ENCODE measurements at places on chromosomes 7 and 10. TPM values are rescaled to one million over a fixed set of nuclear protein-coding genes. Genes with fewer than 3 reads are reported as not detected.
A peak's percentile ranks its signal among the peaks of the same experiment; 100 is the strongest.

Gene GATA3
- total RNA-seq, result 2.6 TPM

Gene TTYH3
- total RNA-seq, result 41.4 TPM

Gene MINDY4
- 3.0 TPM for total RNA-seq

Gene EFCAB10
- total RNA-seq, result 0.18 TPM

Gene ZNF365
- 20.2 TPM for total RNA-seq

Gene CFAP69
- 6.6 TPM for total RNA-seq

Gene GIMAP5
- not detected for total RNA-seq

Gene ATRNL1
- total RNA-seq, result not detected

Gene EPHB6
- 30.5 TPM for total RNA-seq

Gene CBX3
- total RNA-seq, result 126 TPM

Gene TWIST1
- 22.3 TPM for total RNA-seq

Gene FAM25G
- not detected for total RNA-seq

Gene PIK3AP1
- total RNA-seq, result 3.7 TPM

Gene ASAH2
- total RNA-seq, result 14.0 TPM

Gene ERVW-1
- not detected for total RNA-seq

Gene C10orf62
- total RNA-seq, result not detected

Gene RGR
- not detected for total RNA-seq

Gene ZNF438
- 2.4 TPM for total RNA-seq

DNA sequence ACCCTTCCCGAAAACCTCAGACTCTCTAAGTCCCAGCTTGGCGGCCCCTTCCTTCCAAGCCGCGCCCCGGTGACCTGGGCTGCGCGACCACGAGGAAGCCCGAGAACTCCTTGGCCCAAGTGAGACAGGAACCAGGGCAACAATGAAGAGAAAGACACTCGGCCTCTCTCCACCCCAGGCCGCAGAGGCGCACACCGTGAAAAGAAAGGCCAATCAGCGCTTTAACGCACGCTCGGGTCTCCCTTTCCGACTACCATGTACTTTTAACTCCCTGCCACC is 166.4 kb upstream of the PPP1R3A start:
- DNase-seq, result no peak

DNA sequence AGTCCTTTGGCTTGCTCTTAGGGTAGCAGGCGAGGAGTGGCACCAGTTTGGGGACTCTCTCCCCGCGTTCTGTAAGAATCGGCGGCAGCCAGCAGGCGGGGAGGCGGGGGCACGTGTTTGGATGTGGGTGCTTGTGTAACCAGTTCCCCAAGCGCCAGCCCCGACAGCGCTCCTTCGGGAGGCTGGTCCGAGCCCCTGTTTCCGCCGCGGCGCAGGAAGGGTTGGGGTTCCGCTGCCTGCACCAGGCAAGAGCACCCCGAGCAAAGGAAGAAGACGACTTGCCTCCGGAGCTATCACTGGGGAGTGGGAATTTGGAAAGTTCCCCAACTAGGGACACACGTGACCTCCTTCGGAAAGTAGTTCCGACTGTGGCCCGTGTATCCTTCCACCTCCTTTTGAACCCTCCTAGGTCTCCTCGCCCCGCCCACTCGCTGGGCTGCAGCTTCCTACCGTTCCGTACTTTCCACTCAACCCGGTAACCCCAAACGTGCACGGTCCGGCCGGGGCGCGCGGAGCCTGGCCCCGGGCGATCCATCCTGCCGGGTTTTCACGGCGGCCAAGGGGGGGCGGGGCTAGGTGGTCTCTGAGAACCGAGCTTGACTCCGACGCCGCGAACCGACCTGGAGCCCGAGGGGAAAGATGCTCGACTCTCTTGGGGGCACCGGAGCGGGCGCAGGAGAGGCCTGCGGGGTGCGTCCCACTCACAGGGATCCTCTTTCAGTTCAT is 1.2 kb downstream of the KLLN start:
- DNase-seq, result peak; percentile 91

GRCh38 chr7:77498659-77499379 is 38.3 kb upstream of the PTPN12 start:
- DNase-seq, result peak; percentile 41

DNA sequence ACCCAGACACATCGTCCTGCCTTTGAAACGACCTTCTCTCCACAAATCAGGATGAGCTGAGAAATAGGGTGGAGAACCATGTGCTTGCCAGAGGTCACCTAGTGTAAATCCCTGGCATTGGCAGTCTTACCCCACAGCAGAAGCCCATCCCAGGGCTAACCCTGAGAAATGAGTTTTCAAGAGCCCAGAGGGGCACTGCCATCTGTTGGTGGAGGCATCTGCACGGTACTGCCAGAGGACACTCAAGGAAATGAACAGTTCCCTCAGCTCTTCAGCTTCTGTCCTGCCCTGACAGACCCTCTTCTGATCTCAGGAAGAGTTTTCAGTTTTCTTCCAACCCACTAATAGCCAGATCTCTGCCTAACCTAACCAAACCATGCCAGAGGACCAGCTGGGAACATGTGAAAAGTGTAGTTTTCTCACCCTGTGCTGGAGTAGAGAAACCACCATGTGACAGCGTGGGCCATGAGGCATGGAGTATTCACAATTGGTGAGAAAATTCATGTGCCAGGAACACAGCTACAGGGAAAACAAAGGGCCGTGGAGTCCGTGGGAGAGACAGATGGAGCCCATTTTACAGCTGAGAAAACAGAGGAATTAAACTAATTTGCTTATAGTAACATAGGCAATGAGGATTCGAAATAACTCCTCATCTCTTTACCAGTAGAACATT is 37.7 kb upstream of the ITPRID1 start:
- peak; percentile 33 for DNase-seq

DNA sequence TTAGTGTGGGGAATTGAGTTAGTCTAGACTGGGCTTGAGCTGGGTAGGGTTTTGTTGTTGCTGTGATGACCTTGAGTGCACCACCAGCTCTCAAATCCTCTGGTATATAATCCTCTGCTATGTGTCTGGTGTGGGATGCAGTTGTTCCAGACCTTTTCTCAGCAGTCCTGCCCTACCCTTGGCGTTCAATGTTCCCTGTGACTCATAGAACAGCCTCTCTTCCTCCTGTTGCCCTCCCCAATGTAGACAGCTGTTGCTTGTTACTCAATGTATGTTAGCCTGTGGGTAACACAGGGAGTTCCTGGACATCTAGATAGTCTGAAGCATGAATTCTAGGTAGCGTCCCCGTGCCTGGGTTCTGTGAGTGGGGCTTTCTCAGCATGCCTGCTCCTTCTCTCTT is 19.8 kb downstream of the ACBD7 start:
- no peak for DNase-seq

DNA sequence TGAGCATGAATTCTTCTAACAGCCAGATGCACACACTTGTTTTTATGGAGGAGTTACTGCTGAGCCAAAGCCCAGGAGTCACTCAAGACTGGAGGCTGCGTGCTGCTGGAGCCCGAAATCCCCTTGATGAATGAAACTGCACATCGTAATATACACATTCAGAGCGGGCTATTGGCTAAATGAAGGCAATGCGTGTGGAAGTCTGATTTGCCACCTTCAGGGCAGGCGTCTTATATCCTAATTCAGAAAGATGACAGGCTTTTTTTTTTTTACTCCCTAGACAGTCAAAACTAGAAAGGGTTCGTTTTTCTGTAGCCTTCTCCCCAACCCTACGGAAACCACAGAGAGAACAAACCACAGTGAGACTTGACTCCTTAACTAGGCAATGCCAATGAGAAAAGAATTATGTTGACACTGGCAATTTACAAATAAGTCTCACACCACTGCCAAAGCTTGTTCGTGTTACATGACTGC is 227.2 kb upstream of the KLF14 start:
- DNase-seq, result no peak

DNA sequence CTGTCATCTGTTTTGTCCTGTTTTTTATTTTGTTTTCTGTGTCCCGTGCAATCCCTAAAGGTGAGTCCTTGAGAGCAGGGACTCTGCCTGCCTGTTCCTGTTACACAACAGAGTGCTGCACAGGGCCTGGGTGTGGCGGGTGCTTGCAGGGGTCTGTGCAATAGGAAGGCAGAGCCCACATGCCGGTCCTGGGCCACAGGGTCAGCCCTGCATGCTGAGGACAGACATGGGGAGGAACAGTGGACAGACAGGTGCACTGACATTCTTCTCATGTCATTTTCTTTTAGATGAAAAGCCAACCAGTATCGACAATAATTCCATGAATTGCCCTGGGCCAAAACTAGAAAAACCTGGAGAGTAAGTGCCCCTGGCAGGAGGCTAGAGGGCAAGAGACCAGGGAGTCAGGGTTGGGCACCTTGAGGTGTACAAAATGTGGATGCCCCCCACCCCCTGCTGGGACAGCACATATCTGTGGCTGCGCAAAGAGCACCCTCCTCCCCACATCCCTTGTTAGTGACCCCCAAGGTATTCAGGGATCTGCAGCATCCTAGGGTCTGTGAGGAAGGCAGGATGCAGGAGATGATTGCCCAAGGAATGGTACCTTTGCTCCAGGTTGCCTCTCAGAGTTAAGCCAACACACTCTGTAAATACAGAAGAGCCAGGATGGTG is 19.9 kb downstream of the ANTXRL start:
- DNase-seq, result no peak

DNA sequence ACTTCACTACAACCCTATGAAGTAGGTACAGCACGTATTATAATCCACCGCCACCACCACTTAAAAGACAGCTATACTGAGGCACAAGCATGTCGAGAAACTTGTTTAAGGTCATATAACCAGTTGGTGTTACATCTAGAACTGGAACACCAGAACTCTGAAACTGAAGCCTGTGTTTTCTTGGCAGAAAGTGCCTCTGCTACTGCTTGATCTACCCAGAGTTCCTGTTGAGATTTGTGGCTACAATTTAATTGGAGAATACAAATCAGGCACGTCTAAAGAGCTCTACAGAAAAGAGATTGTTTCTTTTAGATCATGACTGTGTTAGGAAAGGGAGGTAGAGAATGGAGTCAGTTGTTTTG is 4.3 kb upstream of the ADD3 start:
- no peak for DNase-seq

DNA sequence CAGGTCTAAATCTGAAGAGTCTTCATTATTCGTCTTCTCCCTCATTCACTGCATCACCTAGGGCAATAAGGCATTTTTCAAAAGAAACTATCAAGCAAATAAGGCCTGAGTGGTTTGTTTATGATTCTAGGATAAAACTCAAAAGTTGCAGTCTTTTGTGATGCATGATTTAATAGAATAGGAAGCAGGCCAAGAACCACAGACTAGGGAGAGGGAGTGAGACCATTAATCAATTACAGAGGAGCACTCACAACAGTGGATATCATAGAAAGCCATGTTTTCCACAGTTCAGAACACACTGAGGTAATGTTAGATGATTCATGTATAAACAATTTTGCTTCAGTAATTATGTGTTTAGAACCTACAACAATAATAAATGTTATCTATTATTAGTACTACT is 87.8 kb upstream of the LRRTM3 start:
- DNase-seq, result peak; percentile 53

DNA sequence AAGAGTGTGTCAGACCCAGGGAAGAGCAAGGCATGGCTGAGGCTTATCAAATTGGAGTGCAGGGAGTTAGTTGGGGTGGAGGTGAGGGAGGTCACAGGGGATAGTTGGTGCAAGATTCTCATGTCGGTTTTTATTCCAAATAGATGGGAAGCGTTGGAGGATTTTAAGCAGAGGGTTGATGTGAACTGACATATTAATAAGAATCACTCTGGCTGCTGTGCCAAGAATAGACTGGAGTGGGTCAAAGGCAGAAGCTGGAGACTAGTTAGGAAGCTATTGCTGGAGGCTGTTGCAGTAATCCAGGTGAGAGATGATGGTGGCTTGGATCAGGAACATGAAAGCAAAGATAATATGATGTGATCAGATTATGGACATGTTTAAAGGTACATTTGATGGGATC is 36.5 kb downstream of the LRRC18 start:
- DNase-seq, result no peak

DNA sequence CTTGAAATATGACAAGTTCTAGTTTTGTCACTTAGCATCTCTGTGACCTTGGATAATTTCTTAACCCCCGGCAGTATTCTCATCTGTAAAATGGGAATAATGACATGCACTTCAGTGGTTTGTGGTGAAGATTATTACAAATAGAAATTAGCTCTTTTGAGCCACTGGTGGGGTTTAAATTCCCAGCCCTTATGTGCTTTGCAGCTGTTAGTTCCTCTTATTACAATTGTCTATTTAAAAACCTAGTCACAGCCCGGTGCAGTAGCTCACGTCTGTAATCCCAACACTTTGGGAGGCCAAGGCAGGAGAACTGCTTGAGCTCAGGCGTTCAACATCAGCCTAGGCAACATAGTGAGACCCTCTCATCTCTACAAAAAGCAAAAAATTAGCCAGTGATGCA is 30.1 kb downstream of the CAV1 start:
- no peak for DNase-seq

DNA sequence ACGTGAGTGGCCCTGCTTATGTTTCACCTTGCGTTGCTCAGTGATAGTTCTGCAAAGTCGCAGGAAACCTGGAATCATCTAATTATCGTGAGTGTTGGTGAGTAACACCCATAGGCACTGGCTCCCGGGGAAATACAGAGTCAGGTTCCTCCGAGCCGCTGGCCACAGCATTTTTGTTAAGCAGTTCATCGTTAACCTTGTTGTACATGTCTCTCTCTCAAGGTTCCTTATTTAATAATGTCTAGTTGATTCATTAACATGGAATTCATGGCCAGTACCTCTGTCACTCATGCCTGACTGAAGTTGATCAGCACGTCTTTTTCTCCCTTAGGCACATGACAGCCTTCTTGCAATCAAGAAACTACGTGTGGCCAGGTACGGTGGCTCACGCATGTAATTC is 3.1 kb upstream of the ZFAND2A start:
- no peak for DNase-seq

DNA sequence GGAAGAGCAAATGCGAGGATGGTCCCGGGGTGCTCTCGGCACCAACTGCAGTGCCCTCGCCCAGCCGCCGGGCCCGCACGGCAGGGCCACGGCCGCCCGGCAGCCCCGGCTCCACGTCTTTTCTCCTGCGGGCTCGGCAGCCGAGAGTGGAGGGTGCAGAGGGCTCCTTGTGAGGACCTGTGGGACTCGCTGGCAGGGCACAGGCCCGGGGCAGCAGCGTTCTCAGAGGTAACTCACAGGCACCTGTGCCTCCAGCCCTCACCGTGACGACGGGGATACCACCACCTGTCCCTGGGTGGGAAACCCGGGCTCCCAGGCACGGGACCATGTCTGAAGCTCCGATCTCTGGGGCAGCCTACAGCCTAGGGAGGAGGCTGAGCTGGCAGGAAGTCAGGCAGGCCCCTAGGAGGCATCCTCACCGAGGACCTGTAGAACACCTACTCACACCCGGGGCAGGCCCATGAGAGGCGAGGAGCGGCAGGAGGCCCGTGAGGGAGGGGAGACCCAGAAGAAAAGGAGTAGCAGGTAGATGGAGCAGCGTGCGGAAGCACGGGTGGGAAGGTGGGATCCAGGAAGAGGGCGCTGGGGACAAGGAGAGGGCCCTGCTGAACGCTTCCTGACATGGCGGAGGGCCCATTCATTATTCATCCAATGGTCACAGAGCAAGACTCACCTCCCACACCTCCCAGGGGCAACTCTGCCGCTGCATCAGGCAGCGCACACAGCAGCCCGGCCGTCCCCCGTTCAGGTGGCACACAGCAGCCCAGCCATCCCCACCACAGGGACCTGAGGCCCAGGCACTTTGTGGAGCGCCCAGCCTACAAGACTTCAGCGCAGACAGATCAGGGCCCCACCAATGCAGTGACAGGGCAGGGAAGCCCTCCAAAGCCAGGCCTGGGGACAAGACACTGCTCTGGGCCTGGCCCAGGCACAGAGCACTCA is 244.9 kb downstream of the MAD1L1 start:
- no peak for DNase-seq

GRCh38 chr7:19815546-19815945 is 42.1 kb upstream of the TMEM196 start:
- no peak for DNase-seq

- DNase-seq, result peak; percentile 88
These were observed 65.9 kb downstream of the CLIP2 start for GRCh38 chr7:74355091-74355490.

- no peak for DNase-seq
These were observed 993 bp upstream of the SND1 start for GRCh38 chr7:127650847-127651555.

Measured in PC-3 (cell line).